NCI-H460 (cell line): ENCODE measurements at places on chromosomes 16 and 17. TPM values are rescaled to one million over a fixed set of nuclear protein-coding genes. Genes with fewer than 3 reads are reported as not detected.

The GLIS2 gene
- 4.3 and 6.3 TPM in 2 replicates for total RNA-seq

GRCh38 chr16:11211977-11212797 lies 43.8 kb downstream of the SOCS1 start:
- DNase-seq, result no peak

GRCh38 chr17:67165201-67165600 lies 79.8 kb downstream of the HELZ start:
- DNase-seq, result no peak

DNA sequence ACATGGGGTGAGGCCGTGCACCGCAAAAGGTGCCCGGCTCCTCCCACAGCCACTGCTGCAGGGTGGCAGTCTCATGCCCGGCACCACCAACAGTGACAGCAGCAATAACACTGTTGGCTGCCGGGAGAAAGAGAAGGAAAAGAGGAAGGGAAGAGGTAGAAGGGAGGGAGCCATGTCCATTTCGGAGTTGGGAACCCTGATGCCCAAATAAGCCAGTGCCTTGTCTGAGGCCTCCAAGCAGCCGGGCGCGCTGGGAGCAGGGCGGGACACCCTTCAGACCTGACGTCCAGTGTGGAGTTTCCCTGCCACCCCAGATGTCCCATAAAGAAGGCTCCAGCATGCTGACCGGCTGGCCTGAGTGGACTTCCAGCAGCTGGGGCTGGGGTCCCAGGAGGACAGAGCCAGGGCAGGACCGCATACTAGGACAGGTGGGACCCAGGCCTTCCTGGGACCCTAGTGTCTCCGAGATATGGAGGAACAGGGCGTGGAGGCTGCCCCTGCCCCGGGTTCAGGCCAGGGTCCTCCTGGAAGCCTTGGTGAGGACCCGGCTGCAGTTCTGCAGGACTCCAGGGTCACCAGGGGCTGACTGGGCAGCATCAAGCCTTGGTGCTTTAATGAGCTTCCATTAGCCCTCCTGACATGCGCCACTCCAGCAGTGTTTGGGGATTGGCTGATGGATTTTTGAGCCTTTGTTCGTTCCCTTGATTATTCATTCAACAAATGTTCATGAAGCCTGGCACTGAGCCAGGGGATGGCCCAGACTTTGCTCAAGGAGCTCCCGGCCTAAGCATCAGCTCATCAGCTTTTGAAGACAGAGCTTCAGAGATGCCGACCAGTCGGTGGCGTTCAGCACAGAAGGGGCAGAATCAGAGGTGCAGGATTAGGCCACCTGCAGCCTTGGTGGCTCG lies 223.6 kb upstream of the CIBAR2 start:
- DNase-seq, result no peak

DNA sequence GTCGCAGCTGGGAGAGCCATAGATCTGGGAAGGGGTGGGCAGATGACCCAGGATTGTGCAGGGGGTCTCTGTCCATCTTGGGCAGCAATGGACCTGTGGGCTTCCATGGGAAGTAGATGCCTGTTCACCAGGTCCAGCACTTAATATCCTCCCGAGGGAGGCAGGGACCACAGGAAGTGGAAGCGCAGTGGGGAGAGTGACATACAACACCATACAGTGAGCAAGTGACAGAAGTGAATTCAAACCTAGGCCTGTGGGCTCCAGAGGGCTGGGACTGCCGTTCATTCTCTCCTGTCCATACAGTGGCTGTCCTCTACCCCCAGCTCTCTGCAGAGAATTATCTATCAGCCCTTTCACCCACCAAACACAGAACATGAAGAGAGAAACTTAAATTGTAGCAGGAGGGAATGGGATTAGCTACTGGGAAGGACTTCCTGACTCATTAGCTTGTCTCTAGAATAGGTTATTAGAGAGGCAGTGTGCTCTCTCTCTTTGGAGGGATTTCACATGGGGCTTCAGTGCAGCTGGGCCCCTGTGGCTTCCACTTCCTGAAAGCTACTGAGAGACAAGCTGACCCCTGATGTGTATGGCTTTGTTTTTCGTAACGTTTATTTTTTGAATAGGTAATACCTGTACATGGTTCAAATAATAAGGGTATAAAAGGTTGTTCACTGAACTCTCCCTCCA lies 13.1 kb upstream of the SEZ6 start:
- DNase-seq, result no peak

DNA sequence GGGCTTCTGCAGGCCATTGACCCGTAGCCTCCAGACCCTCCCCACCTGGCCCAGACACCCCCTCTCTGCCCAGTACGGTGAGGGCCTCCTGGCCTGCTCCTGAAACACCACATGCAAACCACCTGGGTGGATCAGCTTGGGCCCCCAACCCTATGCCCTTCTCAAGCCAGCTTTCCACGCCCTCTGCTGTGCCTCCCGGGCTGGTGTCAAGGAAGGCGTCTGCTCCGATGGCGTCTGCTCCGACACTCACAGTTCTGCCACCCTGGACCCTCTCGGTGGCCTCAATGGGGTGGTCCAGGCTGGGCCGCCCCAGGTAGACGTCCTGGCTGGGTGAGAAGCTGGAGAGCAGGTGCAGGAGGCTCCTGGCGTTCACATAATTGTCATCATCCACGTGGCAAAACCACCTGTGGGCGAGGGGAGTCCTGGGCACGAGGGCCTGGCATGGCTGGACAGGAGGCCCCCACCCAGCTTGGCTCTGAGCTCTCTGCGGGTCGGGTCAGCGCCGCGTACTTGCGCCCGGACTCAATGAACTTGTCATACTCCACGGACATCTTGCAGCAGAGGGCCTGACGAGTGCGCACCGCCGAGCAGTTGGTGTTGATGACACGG lies 1.4 kb downstream of the RFNG start:
- DNase-seq, result no peak

The FBXO39 gene
- not detected in 2 replicates for total RNA-seq

The NFATC2IP gene
- 26.0 and 28.6 TPM in 2 replicates for total RNA-seq

- DNase-seq, result no peak
These were observed 32.5 kb upstream of the CDH11 start for GRCh38 chr16:65154321-65154720.

- no peak for DNase-seq
These were observed 4.5 kb upstream of the CASC3 start for GRCh38 chr17:40135817-40136216.

The TMEM88 gene
- total RNA-seq, result 0.59 TPM in 1 of 2 replicates, not detected in the other

GRCh38 chr17:2244545-2245525 lies 58.8 kb downstream of the SMG6 start:
- DNase-seq, result peak; percentile 72

The TBKBP1 gene
- 2.7 and 5.3 TPM in 2 replicates for total RNA-seq

DNA sequence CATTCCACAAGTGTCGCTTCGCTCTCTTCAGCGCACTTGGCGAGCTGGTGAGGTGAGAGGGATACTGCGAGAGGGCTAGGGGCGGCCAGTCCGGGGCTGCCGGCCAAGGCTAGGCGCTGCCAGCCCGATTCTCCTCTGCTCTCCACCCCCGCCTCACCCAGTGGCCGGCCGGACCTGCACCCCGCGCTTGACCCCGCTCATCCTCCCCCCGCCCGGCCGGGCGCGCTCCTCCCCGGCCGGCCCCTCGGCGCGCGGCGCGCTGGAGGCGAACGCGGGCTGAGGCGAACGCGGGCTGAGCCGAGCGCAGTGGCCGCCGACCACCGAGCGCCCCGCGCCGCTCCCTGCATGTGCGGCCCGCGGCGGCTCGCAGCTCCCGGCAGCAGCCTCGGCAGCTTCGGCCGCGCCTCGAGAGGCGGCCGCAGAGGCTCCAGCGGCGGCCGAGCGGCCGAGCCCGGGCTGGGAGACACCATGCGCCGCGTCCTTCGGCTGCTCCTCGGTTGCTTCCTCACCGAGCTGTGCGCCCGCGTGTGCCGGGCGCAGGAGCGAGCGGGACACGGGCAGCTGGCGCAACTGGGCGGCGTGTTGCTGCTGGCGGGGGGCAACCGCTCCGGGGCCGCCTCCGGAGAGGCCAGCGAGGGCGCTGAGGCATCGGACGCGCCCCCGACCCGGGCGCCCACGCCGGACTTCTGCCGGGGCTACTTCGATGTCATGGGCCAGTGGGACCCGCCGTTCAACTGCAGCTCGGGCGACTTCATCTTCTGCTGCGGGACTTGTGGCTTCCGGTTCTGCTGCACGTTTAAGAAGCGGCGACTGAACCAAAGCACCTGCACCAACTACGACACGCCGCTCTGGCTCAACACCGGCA lies at the start of gene SHISA9:
Gene SHISA9 (plus strand): TSS at position 2 of the 865 bp plus-strand sequence.
- no peak for DNase-seq

GRCh38 chr16:87323727-87324410 lies 6.7 kb upstream of the C16orf95 start:
- no peak for DNase-seq

GRCh38 chr17:76695059-76695831 lies 15.5 kb downstream of the MXRA7 start:
- DNase-seq, result no peak

DNA sequence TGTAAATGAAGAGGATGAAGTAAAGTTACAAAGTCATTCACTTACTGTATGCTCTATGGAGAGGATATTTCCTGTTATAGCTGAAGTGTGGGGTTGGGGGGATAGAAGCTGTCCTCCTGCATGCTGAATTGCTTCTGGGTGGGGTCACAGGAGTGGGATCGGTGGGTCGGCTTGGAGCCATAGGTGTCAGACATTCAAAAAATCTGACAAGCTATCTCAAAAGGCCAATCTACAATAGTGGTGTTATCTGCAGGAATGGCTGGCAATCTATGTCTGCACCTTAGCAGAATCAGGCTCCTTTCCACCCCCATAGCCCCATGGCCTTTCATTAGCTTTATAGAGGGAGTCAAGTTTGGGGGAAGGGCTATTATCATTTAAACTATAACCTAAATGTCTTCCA lies 104.9 kb downstream of the ABCC12 start:
- DNase-seq, result no peak

DNA sequence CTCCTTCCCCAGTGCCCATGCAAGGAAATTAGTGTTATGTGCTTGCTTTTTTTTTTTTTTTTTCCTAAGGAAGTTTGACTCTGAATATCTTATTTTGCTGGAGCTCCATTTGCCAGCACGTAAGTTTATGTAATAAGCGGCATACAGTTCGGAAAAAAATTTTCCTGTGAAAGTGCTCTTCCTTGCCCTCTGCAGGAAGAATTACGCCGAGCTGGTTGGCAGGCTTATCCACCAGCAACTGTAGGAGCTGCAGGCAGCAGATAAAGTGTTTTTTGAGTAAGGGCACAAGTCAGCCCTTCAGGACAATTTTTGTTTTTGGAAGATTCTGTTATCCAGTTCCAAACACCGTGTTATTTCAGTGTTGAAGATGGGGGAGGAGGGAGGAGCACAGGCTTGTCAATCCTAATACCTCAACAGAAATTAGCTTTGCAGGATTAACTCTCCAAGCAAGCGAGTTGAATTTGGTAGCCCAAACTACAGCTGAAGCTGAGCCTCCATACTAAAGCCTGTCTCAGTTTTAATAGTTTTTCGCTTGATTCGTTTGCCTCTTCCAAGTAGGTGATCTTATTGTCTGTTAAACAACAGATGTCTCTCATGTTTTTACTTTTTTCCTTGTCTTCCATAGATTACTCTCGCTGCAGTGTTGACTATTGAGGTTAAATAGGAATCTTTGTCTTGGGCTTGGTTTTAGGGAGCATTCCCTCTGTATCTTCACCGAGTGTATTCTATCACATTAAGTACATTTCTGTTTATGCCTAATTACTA lies 1.1 kb downstream of the SPECC1 start:
- peak; percentile 65 for DNase-seq

DNA sequence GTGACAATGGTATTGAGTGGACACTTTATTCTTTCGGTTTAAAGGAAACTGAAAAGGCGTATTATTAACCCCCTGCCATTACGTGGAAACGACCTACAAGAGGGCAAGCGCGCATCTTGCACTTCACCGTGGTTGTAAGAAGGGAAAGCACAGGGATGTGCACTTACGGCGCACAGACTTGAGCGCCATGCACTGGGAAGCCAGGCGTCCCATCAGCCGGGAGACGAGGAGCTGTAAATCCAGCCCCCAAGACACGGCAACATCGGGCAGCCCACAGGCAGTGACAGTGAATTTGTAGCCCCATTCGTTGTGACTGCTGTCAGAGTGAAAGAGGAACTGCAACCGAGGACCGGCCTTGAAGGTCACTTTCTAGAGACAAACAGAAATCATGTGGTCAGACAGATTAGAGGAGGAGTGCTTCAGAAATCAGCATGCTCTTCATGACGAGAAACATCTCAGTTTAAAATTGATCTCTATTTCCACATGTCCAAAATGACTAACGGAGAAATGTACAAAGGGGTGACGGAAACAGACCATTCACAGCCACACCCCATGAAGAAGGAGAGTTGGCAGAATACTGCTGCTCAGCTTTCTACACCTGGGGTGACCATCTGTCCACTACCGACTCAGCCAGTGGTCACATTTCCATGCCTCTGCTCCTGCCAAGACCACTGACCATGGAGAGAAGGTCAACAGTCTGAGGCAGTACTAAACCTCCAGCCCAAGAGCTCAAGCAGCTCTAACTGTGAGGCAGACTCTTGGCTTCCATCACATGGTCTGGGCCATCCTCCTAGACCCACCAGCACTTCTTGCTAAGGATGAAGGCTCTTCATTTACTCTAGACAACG lies 68.6 kb downstream of the ZZEF1 start:
- no peak for DNase-seq
